ENCODE measurements at places on chromosomes 6 and 20.

DNA sequence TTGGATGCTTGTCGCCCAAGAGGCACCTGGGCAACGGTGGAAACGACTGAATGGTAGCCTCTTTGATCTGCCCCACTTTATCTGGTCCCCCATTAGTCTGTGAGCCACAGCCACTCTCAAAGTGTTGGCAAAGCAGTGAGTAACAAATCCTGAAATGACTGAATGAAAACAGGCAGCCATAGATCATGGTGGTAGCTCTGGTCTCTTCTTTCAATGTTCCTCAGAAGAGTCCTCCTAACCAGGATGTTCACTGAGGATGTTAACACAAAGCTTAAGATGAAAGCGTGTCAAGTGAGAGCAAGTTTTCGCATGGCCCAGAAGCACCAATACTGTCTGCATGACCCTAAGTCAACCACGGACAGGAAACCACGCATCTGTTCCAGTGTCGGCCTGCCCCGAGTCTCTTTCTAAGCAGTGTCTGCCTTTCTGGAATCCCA is 107.3 kb downstream of the IRF4 start:
- peak; percentile 9 for DNase-seq

GRCh38 chr20:46558511-46558959 is 8.1 kb upstream of the OCSTAMP start:
- DNase-seq: no peak

- no peak for DNase-seq
Measured at GRCh38 chr20:32626859-32627636, 41.9 kb upstream of the NOL4L start.

- DNase-seq: no peak
Measured at GRCh38 chr6:52718550-52718949, 44.7 kb downstream of the GSTA2 start.

DNA sequence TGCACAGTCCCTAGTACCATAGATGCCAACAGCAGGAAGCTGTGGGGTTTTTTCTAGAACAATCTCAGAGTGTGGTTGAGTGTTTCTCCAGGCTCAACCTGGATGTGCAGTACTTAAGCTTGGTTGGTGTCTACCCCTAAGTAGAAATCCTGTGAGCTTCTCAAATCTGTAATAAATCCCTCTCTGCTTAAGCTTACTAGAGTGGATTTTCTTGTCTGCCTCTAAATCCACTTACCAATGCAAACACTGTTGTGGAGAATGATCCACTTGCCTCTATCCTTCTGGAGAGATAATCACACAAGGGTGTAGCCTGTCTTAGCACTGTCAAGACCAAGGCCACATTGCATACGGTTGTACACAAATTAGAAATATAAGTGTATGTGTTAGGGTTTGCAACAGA is 43.3 kb upstream of the CLIC5 start:
- no peak for DNase-seq

DNA sequence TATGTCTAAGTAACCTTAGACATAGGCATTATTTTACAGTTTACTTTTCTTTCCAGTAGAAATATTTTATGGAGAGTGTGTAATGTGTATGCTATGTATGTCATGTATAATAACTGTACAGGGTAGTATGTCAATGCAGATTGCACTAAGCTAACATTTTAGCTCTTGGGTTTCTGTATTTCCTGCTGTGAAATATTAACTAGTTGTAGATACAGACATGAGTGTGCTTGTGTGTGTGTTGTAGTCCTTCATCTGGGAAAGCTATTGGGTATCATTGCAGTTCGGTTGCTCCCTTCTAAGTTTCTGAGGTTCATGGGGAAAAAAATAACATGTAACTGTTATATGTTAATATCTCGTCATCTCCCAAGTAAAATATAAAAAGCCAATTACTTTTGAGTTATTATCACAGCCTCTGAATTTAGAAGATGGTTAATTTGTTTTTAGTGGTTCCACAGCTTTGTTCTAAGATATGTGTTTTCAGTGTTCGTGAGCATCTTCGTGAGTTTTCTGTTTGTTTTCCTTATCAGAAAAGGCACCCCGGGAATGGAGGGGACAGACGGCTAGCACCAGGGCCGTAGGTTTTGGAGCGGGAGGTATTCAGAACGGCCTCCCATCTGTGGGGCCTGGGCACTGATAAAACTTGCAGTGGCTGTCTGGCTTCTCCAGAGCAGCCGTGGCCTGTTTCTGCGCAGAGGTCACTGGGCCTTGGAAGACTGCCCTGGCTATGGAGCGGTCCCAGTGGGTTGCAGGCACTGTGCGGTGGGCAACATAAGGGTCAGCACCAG is 215.0 kb downstream of the ARID1B start:
- DNase-seq: no peak

DNA sequence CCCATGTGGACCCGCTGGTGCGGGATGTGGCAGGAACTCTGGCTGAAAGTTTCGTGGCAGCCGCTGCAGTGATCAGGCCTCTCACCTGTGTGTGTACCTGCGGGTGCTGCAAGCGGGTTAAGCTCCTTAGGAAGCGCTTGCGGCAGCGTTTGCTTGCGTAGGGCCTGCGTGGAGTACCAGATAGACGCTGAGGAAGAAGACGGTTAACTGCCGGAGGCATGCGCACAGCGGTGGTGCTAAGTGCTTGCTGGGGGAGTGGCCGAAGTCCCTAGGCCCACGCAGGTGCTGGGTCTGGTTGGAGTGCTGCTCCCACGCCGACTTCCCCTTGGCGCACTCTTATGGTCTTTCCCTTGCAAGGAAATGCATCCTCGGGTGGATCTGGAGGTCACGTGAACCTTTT is 23.0 kb downstream of the ZSCAN31 start:
- DNase-seq: no peak

GRCh38 chr6:34301408-34301807 is 52.6 kb upstream of the SMIM29 start:
- no peak for DNase-seq

GRCh38 chr20:13700761-13701160 is 62.0 kb upstream of the TASP1 start:
- DNase-seq: no peak

DNA sequence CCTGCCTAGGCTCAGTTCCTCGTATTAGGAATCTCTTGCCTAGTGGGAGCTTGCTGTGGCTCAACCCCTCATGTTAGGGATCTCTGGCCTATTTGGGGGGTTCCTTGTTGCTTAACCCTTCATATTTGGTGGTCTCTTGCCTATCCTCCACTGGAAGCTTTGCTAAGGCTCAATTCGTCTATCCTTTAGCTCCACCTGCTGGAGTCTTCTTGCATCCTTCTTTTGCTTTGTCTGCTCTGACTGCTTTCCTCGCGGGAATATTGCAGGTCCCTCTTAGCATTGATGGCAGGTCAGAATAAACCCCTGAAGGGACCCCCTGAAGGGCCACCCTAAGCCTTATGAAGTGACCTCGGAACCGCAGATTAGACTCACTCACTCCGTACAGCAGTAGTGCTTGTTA is 203.0 kb upstream of the TBX18 start:
- no peak for DNase-seq

DNA sequence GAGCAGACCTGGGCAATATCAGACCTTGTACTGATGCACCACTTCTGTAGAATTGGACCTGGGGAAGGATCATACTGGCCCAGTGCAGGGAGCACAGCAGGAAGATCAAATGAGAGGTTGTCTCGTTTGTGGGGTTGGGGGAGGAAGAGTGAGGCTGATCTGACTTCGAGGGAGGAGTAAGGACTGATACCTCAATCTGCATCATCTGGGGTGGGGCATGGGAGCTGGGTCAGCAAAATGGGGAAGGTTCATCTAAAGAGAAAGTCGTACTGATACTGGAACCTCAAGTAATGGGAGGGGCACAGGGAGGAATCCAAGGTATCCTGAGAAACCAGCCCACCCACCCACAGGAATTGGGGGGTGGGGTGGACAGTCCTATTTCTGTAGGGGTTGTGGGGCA is 3.7 kb downstream of the RNF39 start:
- DNase-seq: no peak

DNA sequence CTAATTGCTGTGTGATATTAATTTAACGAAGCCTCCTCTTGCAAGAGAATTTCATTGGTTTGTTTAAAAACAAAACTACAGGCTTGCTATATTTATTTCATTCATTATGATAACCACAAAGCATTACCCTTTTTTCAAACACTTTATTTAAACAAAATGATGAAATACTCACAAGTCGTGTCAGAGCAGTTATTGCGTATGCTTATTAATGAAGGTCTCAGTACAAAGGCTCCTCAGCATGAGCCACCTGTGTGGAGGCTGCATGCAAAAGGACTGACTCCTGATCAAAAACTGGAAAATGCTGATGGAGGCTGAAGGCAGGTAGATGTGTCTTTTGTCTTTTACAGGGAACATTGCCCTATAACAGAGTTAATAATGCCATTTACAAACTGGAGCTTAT is 130.5 kb downstream of the CRYBG1 start:
- no peak for DNase-seq

- DNase-seq: no peak
Measured at GRCh38 chr6:94133106-94133505, 713.7 kb upstream of the EPHA7 start.

GRCh38 chr6:138465007-138465645 is 34.2 kb downstream of the NHSL1 start:
- no peak for DNase-seq

DNA sequence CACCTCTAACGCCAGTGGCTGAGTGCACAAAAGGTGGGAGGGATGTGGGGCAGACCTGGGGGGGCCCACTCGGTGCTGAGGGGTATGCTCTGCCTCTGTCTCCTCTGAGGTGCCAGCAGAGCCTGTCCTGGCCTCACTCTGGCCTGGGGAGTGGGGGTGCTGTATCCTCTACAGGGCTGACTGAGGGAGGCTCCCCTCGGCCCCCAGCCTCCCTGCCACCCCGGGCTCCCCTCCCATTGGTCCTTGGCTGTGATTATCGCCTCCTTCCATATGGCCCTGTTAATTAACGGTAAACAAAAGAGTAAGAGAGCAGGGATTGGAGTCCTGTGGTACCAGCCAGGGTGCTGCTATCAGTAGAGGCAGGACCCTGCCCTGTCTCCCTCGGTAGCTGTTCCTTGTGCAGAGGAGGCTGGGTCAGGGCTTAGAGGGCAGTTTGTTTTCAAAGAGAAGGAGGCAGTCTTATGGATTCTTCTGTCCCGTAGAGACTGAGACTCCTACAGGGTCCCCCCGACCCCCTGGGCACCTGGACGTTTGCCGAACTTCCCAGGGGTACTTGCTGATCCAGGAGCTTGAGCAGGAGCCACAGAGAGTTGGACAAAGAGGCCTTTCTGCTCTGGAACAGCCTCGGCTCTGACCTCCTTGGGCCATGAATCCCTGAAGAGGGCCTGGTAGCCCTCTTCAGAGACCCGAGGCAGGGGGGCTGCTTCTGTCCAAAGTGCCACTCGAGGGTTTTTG is 1.8 kb downstream of the MYT1 start:
- no peak for DNase-seq

DNA sequence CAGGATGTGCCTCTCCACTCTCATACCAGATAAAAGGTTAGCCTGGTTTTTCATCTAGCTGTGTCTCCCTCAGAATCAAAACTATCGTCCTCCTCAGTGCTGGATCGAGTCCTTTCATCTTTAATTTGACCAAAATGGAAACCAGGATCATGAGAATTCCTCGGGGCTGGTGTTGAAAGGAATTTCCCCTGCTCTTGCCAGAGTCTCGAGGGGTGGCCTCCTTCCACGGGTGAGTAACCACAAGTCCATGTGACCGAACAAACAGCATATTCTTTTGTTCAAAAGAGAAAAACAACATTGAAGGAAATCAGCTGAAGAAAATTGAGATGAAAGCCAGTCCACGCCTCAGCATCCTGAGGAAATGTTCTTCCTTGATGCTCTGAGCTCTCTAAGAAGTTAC is 165.9 kb upstream of the CDYL start:
- DNase-seq: no peak

DNA sequence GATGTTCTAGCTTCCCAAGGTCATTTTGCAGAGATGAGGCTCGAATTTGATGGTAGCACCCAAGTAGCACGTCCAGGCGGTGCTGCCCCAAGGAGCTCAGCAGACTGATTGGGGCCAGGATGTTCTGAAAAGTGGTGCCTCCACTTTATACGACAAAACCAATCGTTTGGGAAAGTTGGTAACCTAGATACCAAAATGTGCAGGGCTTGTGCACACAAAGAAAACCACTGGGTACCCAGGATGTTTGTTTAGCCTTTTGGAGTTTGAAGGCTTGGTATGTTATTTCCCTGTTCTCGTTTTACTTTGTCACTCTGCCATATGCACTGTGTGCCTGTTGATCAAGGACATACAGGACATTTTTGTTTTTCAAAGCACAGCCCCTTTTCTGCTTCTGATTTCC is 40.7 kb upstream of the PBOV1 start:
- no peak for DNase-seq

DNA sequence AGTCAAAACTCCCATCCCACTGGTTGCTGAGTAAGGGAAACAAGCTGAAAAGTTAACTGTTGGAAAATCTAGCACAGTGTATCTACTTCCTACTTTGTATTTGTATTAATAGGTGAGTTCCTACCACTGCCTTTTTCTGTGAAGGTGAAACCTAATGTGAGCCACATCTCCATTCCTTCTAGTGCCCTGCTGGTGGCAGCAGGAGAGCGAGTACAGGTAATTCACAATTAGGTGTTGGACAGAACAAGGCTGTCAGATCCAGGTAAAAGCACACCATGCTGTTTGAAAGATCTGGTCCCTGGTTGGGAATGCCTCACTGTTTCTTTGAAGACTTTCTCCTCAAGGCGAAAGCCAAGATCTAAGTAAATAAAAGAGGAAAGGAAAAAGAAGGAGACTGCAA is 528.4 kb downstream of the PKHD1 start:
- DNase-seq: no peak

- DNase-seq: no peak
Measured at GRCh38 chr20:46220455-46221207, 87.7 kb downstream of the CDH22 start.

DNA sequence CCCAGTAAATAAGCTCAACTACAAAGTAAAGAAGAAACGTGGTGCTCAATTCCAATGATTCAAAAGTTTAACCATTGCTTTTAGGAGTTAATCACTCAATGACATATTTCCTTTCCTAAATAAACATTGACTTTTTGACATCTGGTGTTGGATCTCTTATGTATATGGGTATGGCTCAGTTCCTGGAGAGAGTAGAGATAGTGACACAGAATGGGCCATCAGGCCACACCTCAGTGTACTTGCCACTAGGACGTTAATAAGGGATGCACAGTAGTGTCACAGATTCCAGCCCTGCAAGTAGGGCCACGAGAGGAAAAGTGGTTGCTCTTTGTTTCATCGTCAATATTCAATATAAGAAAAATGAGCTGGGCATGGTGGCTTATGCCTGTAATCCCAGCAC is 48.9 kb upstream of the TXNDC5 start:
- DNase-seq: no peak

- DNase-seq: no peak
Measured at GRCh38 chr6:124955108-124955856, 7.0 kb upstream of the RNF217 start.

DNA sequence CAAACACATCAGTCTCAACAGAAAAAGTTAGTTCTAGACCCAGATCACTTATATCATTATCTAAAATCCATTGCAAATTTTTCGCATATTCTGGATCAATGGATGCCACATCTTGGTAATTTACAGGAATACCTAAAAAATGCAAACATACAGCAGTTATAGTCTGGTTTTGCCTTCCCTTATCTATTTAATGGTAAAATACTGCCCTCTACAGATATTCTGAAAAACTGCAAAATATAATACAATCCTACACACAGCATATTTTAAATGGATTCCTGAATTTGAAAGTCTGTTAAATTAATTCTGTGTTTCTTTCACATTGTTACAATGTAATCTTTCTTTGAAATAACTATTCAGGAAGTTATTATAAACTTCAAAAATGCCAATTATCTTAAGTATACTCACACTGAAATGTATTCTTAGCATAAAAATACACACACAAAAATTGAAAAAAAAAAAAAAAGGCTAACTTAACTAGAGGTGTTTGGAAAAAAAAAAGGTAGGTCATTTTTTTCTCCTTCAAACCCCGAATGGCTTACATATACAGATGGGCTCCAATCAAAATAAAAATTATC is 88.4 kb downstream of the HACE1 start:
- DNase-seq: peak; percentile 18

All from hematopoietic multipotent progenitor cell (in vitro differentiated cells).